ENCODE measurements at places on chromosomes 4 and X.

DNA sequence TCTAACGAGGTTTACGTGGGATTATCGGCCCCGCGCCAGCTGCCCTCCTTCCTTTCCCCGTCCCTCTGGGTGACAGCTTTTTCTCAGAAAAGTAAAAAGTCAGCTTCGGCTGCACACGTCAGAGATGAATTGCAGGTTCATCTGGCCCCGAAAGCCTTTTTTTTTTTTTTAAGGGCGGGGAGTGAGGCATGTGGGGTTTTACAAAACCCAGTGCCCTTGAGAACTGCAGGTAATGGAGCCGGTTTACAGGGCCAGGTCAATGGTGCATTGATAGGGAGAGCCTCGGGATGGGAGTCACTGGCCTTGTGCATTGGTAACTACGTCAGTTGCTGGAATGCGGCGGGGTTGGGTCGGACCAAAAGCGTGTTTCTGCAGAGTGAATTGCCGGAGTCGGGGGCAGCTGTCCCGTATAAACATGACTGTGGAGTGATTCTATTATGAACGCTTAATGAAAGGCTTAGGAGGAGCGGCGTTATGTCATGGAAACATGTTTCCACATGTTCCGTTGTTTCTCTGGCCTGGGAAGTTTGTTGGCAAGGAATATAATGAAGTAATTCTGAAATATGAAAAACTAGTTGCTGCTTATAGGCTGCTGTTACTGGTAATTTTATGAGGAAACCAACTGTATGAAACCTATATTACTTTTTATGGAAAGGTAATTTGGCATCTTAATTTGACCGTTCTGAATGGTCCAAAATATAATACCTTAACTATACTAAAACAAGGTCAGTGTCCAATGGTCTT is 1.1 kb downstream of the HSPA4L start:
- DNase-seq, result peak; percentile 73

GRCh38 chrX:132292793-132293192 is 73.5 kb upstream of the RAP2C start:
- peak; percentile 36 for DNase-seq

- no peak for DNase-seq
Measured at GRCh38 chrX:42047886-42048285, 124.5 kb upstream of the CASK start.

DNA sequence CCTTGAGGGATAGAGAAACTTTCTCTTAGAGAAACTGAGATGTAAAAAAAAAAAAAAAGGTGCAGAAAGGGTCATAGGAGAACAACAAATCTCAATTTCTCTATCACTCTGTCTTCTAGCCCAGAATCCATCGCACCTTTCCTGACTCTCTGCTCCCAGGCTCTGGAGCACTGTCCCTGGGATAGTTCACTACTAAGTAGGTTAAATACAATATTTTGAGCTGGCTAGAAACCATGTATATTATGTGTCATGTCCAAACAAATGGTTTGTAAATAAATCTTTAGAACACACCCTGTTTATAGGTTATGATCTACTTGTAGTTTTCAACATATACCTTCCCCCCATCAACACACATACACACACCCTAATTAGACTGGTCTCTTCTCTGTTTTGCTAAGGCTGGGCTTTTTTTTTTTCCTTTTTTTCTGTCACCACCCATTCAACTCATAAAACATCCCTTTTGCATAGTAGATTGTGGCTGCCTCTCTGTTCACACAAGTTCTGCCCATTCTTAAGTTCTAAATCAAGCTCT is 124.4 kb downstream of the KLHL13 start:
- DNase-seq, result no peak

- DNase-seq, result no peak
Measured at GRCh38 chr4:24831637-24832036, 36.3 kb downstream of the SOD3 start.

DNA sequence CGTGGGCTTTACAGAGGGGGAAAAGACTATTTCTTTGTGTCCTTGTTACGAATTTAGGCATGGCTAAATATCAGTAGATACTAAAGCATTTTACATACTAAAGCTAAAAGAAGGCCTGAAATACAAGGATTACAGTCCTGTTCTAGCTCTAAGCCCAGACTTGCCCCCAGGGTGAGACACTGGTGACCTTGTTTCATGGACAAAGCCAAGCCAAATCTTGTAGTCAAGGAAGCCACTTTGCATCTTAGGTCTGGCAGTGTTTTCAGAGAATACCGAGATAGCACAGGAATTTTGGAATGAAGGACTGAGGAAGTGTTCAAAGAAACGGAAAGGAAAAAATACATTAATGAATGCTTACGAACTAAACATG is 733 bp upstream of the G3BP2 start:
- DNase-seq, result no peak

- peak; percentile 43 for DNase-seq
Measured at GRCh38 chrX:4710618-4711433, 997.4 kb upstream of the PRKX start.

DNA sequence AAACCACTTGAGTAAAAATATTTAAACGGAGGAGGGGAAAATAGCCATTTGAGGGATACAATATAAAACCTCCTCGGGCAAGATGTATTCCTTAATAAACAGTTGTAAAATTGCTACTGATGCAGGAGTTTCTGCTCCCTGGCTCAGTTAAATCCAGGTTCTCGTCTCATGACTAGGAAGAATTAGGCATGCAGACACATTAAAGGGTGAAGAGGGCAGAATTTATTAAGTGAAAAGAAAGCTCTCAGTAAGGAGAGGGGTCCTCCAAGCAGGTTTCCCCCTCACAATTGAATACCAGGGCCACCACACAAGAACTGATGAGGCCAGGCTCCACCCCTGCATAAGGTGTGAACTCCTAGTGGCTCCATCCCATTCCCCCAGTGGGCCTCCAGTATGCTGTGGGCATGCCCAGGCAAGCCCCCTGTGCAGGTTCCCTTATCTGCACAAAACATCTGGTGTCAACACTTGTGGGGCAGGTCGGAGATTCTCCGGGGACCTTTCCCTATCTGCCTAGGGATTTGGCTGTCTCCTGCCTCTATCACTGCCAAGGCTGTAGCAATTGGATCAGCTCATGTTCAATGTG is 80.4 kb downstream of the HS6ST2 start:
- DNase-seq, result peak; percentile 33
